ENCODE measurements at places on chromosomes 5 and 9. TPM values are rescaled to one million over a fixed set of nuclear protein-coding genes. Genes with fewer than 3 reads are reported as not detected.

Gene C6
- not detected for total RNA-seq

Gene RNF183
- total RNA-seq, result 0.92 TPM

Gene STKLD1
- 3.1 TPM for total RNA-seq

Gene ADGRV1
- total RNA-seq, result 1.0 TPM

Gene SET
- total RNA-seq, result 539 TPM

Gene IL11RA
- total RNA-seq, result 8.5 TPM

Gene CBY3
- total RNA-seq, result not detected

Gene IGIP
- 7.5 TPM for total RNA-seq

Gene LOX
- 2.8 TPM for total RNA-seq

Gene CCL27
- total RNA-seq, result 0.44 TPM

Gene FPGS
- total RNA-seq, result 152 TPM

- no peak for DNase-seq
Measured at GRCh38 chr5:41735213-41735612, 135.0 kb downstream of the OXCT1 start.

DNA sequence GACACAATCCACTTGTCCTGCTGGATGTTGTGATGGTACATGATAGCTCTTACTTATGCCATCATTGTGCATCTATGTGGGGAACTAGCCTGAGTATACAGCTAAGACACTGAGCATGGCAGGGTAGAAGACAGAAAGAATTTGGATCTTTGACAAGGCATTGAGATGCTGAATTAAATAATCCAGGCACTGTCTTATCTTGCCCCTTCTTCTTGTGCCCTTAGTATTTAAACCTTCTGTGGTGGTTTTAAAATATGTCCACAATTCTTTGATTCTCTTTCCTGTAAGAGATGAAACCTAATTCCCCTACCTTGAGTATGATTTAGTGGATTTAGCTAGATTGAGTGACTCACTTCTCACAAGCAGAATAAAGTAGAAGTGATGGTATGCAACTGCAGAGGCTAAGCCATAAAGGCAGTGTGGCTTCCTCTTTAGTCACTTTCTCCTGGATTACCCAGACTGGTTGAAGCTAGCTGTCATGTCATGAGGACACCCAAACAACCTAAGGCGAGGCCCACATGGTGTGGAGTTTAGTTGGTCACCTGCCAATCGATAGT is 174.0 kb upstream of the NREP start:
- DNase-seq, result no peak

DNA sequence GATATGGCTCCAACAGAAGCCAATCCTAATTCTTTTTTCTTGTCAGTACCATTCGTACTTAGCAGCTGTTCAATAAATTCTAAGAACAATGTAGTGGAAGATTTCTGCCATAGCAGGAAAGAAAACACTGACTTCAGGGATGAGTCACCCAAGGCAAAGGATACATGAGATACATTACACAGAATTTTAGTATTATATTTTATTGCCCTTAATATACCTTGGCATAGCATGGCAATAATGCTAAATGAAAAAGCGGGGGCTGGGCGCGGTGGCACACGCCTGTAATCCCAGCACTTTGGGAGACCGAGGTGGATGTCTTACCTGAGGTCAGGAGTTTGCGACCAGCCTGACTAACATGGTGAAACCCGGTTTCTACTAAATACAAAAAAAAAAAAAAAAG is 619.1 kb upstream of the DAB2 start:
- DNase-seq, result no peak

DNA sequence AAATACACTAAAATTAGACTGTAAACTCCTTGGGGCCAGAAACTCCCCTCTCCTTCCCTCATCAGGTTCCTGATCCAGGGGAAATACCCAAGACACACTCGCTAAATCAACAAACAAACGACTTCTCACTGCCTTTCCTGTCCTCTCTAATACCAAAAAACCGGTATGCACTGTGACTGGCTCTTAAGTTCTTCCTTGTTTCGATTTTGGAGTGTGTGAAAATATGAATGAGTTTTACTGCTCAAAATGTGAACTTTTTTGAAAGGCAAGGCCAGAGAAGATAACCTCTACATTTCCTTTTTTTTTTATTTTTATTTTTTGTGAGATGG is 81.1 kb upstream of the EPB41L4B start:
- DNase-seq, result no peak

- no peak for DNase-seq
Measured at GRCh38 chr5:129459777-129460671, at the start of gene ADAMTS19. TSS of gene ADAMTS19 (plus strand) at chr5:129460298. CDS start at chr5:129460392, 94 bp downstream.

GRCh38 chr5:60161340-60161934 is 267.9 kb upstream of the PDE4D start:
- peak; percentile 0 for DNase-seq

DNA sequence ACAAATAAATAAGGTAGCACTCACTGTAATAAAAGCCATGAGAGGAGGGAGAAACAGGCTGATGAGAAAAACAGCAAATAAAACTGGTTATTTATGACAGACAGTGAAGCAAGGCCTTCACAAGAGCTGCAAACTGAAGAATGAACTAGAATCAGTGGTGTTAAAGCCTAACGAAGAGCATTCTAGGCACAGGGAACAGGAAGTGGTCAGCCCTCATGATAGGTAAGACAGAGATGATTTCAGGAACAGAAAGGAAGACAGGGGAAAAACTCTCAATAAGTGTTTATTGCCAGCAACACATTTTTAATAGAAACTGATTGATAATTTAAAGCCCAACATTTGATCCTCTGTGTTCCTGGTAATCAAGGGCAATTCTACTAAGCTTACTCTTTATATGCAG is 124.5 kb downstream of the EDIL3 start:
- DNase-seq, result no peak

DNA sequence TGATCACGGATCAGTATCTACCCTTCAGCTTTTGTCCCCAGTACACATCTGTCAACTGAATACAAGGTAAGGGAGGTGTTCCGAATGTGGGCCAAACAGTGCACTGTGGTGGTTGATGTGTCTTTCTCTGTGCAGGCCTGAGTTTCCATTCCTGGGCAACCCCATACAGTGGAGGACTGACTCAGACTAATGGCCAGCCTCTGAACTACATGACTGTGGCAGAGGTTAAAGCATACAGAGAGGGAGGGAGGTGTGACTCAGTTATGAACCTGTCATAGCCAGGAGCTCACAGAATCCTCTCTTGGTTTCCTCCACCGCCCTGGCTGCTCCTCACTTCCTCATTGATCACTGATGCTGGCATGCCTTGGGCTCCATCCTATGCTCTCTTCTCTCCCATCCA is 136.4 kb upstream of the TAS2R1 start:
- peak; percentile 58 for DNase-seq

- peak; percentile 43 for DNase-seq
Measured at GRCh38 chr5:109690975-109691574, 1.3 kb downstream of the MAN2A1 start.

- DNase-seq, result peak; percentile 65
Measured at GRCh38 chr5:58891086-58891970, 308.5 kb downstream of the RAB3C start.

DNA sequence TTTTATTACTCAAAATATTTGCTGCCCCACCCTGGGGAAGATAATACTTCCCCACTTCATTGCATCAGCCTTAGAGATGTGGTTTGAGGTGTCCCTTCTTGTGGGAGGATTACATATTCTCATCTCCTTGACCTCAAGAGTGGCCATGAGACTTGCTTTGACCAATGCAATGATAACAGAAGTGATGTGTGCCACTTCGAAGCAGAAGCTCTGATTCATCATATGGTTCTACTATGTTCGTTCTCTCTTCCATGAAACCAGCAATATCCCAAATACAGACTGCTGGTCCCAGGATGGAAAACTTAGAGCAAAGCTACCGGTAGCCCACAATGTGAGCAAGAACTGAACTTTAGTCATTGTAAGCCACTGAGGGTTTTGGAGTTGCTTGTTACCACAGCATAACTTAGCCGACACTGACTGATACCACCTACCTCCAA is 92.0 kb downstream of the THBS4 start:
- DNase-seq, result no peak

GRCh38 chr5:150464554-150465012 is 15.0 kb upstream of the RPS14 start:
- DNase-seq, result no peak

DNA sequence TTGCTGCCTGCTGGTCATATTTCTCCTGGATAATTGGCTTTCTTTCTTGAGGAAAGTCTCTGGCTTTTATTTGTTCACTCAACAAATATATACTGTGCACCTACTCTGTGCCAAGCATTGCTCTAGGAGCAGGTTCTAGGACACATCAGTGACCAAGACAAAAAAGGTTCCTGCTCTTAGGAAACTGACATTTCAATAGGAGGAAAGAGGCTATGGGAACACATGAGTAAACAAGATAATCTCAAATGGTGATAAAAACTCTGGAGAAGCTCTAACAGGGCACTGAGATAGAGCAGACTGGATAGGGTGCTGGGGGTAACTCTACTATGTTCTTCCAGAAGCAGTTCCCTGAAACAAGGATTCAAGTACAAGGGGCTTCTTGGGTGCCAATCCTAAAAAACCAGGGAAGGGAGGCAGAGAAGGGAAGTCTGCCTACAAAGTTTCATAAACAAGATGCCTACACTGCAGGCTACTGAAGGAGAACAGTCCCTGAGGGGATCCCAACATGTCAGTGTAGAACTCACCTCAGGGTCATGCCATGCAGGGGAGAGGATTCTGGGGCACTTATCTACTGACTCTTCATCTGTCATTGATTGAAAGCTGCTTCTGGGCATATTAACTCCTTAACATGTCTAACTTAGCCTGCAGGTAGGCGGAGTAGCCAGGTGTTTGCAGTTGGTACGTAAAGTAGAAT is 181.3 kb downstream of the GRIA1 start:
- no peak for DNase-seq

DNA sequence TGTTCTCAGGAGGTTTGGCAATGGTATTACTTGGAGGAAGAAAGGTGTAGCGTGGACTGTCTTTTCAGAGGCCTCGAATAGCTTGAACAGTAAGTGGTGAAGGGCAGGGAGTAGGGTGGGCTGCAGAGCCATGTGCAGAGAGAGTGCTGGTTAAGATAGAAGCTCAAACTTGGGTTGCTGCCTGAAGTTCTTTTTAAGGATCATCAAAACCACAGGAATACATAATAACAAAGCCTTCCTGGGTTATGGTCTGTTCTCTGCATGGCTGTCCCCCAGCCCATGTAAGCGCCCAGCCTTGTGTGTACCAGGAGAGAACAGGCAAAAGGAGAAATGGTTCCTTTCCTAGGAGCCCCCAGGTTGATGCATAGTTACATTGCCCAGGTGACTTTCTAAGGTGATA is 43.9 kb downstream of the RCL1 start:
- no peak for DNase-seq

- DNase-seq, result no peak
Measured at GRCh38 chr5:43635374-43635773, 32.4 kb downstream of the NNT start.

DNA sequence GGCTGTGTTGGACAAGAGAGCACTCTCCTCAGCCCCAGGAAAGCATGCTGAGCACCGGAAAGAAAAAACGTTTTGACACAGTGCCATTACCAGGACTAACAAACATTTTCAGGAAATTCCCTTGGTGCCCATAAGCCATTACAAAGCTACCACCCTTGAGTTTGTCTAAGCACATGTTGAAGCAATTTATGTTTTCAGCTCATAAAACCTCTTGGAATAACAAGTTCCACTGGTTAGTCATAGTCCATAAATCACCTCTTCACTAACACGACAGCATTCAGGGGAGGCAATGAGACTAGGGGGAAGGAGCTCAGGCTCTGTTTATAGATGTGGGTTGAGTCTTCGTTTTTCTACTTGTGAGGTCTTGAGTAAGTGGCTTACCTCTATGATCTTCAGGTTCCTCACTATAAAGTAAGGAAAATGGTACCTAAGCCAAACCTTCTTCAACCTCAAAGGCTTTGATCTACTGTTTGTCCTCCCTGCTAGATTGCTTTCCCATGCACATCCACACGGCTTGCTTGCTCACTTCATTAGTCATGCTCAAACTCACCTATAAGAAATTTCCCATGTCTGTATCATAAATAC is 65.4 kb downstream of the DRD1 start:
- no peak for DNase-seq

GRCh38 chr5:53908757-53909156 is 348.3 kb downstream of the NDUFS4 start:
- no peak for DNase-seq

GRCh38 chr9:86652736-86653135 is 294.6 kb downstream of the GAS1 start:
- DNase-seq, result no peak
